Glutamatergic neuron (in vitro differentiated cells): ENCODE measurements at places on chromosomes 13 and 19.

GRCh38 chr13:60755380-60756163 is 358.6 kb downstream of the TDRD3 start:
- DNase-seq, result no peak

GRCh38 chr13:76837801-76838200 is 48.4 kb downstream of the KCTD12 start:
- DNase-seq, result no peak

DNA sequence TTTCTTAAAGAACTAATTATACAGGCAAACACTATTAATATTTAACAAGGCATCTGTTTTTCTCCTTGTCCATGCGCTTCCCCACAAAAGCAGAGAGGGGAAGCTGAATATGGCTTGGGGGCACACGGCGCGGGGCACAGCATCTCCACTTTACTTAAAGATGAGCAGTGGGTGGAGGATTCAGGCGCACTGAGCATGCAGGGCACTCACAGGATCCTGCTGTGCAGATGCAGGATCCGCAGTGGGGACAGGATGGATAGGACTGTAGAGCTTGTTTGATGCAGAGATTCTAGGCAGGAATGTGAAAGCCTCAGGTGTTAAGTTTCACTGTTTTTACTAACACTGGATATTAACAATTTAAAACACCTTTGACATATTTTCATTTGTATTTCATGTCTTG is 43.3 kb downstream of the ATP11A start:
- no peak for DNase-seq

DNA sequence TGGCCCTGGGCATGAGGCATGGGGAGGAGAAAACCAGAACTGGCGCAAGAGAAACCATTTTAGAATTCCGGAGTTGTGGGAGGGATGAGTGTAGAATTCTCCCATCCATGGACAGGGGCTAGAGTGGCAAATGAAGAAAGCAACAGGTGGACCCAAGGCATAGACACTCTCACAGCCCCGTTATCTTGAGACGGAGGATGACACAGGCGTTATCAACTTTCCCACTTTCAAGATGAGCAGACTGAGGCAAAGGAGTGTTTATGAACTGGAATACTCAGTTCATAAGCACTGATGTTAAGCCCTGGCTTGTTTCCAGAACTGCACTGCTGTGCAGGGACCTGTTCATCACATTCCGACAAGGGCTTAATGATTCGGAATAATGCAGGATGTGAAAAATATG is 1.1 kb upstream of the GTF3A start:
- no peak for DNase-seq

DNA sequence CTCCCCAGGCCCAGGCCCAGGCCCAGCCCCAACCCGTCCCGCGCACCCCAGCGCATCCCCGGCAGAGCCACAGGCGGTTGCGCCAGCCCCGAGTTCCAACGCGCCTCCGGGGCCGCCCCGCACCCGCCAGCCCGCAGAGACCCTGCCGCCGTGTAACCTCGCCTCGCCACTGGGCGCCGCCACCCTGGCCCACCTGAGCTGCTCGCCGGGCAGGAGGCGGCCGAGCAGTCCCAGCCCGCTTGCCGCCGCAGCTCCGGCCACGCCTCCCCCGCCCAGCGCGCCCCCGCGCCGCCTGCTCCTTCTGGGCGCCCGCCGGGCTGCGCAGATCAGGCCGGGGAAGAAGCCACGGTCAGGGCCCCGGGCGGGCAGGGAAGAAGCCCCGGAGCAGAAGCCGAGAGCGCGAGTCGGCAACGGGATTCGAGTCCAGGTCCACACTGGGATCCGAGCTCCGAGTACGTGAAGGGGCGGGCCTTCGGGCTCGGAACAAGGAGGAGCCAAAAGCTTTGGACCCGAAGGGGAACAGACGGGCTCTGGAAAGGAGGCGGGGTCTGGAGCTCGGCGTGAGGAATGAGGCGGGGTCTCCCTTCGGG is at the start of gene MBOAT7:
Gene MBOAT7, minus strand, starts transcription at position 436 of the 590 bp plus-strand sequence. CDS start 1,072 bp downstream, outside the sequence.
- DNase-seq, result no peak

DNA sequence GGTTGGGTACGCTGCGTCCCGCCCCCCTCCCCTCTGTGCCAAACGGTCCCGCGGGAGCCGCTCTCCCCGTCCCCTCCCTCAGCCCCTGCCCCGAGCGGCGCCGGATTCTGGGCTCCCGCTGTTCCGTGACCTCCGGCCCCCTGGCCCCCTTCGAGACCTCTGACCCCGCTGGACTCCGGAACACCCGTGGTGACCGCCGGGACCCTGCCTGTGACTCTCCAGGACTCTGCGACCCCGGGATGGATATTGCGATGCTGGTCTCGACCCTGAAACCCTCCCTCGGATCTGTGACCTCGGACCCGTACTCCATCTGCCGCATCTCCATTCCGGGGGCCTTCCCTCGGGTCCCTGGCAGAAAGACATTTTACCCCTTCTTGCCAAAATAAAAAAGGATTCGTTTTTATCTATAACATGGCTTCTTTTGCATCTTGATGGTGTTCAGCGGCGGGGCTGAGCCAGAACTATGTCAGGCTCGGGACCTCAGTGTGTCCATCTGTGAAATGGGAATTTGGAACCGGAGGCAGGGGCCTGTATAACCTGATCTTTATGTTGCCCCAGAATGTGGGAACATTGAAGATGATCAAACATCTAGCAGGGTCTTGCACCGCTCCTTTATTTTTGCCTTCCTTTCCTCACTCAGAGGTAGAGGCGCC is 654 bp upstream of the MEGF8 start:
- DNase-seq, result peak; percentile 41

DNA sequence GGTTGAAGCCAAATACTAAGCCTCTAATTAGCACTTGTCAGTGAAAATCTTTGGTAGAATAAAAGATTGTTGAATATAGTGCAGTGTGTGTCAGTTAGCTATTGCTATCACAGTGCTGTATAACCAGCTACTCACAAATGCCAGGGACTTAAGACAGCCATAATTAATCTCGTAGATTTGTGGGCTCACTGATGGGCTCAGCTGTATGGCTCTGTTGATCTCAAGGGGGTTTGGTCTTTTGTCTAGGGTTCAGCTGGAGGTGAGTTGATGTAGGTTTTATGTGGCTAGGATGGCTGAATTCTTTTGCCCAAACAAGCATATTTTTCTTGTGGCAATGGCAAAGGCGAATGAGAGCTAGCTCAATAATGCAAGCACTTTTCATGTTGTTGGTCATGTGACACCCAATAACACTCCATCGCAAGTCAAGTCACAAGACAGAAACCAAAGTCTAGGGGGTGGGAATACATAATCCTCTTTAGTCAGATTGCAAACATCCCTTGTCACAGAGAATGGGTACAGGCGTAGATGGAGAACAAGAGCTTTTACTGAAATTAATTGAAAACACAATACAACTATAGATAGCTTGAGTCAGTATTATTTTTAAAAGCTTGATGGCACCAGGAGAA is 121.7 kb upstream of the EDNRB start:
- no peak for DNase-seq

DNA sequence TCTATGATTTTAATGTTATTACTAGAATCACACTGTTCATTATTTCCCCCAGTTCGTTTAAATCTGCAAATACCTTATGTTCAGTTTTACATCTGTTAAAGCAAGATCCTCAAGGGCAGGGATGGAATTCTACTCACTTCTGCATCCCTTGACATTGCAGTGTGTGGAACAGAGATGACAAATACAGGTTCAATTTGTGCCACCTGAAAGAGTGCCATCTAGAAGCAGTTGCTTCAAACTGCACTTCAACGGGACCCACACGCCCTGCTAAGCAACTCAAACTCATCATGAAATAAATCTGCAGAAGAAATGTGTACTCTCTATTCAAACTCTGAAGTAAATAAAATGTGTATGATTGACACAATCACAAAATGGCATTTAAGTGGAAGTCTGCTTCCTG is 44.5 kb downstream of the RUBCNL start:
- DNase-seq, result no peak

- no peak for DNase-seq
Observed at GRCh38 chr19:56896095-56896494, 55.6 kb upstream of the PEG3 start.

- no peak for DNase-seq
Observed at GRCh38 chr19:27935669-27936068, 1277.3 kb downstream of the UQCRFS1 start.

DNA sequence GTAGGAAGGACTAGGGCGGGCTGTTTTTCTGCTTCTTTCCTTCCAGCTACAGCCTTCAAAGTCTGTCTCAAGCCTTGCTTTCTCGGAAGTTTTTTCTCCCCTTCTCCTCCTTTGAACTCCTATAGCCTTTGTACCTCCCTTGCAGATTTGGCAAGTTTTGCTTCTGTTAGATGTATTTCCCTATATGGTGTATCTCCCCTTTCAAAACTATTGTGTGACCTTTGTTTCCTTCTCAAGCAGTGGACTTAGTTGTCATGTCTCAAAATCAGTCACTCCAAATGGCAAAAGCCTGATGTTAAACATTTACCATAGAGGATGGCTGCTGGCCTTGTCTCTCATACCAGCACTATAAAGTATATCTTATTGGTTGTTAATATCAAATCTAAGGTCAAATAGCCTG is 152.7 kb downstream of the FLT1 start:
- no peak for DNase-seq

- DNase-seq, result no peak
Observed at GRCh38 chr13:48993150-48993549, 17.4 kb downstream of the FNDC3A start.

GRCh38 chr19:7729831-7730285 is 2.1 kb downstream of the CLEC4G start:
- DNase-seq, result peak; percentile 24
